Stimulated activated naive B cell treated with anti-CD40 and anti-IgM and Interleukin-4, amounts not matched to agents 10 μg/mL and 1 μg/mL and 100 μg/mL, for 72 hours (primary cell): ENCODE measurements at places on chromosomes 7 and 10.
A peak's percentile ranks its signal among the peaks of the same experiment; 100 is the strongest.

- DNase-seq = no peak
These were observed 85.7 kb upstream of the BMPER start for GRCh38 chr7:33819658-33820057.

GRCh38 chr7:116561697-116562483 is 37.1 kb downstream of the CAV1 start:
- DNase-seq = no peak

DNA sequence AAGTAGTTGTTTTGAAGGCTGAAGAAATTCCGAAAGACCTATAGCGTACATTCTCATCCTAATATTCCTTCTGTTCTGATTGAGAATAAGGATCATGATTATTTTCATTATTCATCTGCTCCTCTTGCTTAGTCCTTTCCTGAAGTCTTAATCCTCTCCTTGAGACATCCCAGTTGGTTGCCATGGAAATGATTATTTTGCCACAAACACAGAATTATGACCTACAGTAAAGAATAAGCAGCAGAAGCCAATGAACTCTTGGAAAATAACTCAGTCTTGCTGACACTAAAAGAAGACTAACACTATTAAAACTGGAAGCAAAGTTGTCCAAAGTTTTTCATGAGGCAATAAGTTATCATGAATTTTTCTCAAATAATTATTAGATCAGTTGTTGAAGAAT is 47.8 kb upstream of the JAZF1 start:
- no peak for DNase-seq

DNA sequence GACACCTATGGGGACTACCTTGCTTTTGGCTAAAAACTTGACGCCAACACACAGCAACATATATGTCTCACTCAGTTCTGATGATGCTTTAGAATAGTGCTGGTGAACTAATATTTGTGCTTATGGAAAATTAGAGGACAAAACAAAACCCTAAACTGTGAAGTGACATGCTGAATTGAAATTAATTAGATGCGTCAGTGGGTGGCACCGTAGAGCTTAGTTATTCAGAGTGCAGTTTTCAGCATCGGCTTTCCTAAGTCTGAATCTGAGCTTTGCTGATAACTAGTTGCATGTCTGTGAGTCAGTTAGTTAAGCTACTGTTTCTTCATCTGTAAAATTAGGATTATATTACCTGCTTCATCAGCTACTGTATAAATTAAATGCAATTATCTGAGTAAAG is 245.0 kb upstream of the SORCS1 start:
- DNase-seq = no peak

GRCh38 chr10:77862595-77862994 is 64.0 kb downstream of the DLG5 start:
- DNase-seq = no peak

DNA sequence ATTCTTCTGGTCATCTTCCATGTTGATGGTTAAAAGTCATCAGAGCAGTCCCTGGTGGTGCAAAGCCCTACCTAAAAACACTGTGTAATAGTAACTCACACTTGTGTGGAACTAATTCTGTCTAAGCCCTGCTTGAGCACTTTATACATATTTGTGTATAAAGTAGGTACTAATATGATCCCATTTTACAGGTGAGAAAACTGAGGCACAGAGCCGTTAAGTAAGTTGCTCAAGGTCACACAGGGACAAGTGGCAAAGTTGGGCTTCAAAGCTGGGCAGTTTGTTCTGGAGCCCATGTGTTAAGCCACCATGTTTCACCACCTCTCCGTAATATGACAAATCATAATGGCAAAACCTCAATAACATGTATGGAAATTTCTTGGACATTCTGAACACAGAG is 48.1 kb downstream of the BPGM start:
- no peak for DNase-seq

DNA sequence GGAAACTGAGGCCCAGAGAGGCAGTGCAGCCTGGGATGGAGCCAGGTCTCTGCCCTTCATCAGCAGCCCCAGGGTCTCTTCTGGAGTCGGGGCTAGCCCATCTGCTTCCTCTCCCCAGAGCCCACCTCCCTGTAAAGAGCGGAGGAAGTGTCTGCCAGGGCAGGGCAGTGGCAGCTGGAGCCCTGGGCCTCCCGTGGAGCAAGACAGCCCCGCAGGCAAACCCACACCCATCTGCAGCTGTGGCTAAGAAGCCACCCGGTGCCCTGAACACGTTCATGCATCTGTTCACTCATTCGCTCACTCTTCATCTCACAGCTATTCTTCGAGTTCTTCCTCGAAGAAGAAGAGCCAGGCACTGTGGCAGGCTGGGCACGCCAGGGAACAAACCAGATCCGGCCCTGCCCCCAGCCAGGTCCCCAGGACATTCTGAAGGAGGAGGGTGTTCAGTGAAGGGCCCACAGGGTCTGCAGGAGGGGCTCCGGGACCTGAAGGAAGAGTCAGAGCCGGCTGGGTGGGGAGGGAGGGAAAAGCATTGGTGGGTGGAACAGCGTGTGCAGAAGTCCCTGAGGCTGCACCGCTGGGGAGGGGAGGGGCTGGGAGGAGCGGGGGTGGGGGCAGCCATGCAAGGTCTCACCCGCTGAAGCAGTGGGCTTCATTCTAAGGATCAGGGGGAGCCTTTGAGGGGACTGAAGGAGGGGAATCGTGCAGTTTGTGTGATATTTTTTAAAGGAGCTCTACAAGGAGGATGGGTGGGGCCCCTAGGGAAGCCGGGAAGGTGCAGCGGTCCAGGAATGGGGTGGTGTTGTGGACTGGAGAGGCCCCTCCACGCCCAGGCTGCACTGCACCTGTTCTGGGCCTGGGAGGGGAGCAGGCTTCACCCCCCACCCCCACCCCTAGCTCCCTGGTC is 99.1 kb downstream of the UNCX start:
- DNase-seq = no peak

GRCh38 chr7:107486041-107486440 is 16.2 kb downstream of the GPR22 start:
- no peak for DNase-seq

- no peak for DNase-seq
These were observed 141.8 kb upstream of the ASAH2 start for GRCh38 chr10:50392966-50393718.

DNA sequence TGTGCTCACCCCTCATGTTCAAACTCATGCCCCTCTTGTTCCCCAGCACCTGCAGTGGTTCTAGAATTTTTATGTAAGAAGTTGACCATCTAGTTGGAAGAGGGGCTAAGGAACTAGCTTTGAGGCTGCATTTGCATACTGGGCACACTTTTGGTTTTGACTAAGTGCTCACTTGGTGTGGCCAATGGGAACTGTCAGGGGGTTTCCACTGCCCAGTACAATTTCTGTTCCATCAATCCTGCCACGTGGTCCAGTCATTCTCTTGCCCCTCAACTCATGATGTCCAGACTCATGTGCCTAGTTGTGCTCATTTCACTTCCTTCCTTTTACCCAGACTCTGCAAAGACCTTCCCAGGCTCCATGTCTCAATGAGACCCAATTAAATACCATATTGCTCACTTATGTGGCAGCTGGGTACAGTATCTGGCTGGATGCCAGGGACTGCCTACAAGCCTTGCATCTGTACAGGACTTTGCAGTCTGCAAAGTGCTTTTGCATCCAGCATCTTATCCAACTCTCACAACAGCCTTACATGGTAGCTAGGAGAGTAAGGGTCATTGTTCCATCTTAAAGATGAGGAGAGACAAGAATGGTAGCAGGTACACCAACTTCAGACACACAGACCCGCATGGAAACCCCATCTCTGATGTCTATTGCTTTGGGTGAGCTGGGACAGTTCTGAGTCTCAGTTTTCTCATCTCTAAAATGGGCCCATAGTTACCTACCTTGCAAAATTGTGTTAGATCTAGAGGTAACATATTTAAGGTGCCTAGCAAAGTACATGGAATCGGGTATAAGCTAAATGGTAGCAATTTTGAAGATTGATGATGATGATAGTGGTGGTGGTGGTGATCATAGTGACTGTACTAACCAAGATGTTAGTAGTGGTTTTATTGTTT is 30.1 kb upstream of the KCNMA1 start:
- DNase-seq = no peak

GRCh38 chr10:91759581-91759986 is 38.6 kb upstream of the TNKS2 start:
- no peak for DNase-seq

DNA sequence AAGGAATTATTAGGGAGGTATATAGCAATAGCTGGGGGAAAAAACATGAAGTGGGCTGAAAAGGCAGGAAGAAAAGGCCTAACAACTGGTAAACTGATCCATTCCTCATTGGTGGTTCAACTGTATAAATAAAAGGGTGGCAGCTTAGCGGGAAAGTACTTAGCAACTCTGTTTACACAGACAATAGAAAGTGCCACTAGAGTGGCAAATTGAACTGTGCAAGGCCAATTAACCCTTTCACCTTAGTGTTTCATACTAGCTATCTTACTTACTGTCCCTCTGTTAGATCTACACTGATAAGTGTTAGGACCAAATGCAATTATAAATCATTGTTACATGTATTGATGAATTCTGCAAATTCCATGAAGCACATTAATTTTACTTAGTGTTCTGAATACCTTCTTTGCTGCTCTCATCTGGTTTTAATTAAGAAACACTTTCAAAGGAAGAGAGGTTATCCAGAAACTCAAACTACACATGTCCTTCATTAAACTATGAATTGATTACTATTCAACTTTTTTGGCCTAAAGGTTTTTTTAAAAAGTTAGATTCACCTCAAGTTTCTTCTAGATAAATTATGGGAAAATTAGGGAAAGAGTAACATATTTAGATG is 28.0 kb downstream of the DNAJC1 start:
- DNase-seq = no peak

DNA sequence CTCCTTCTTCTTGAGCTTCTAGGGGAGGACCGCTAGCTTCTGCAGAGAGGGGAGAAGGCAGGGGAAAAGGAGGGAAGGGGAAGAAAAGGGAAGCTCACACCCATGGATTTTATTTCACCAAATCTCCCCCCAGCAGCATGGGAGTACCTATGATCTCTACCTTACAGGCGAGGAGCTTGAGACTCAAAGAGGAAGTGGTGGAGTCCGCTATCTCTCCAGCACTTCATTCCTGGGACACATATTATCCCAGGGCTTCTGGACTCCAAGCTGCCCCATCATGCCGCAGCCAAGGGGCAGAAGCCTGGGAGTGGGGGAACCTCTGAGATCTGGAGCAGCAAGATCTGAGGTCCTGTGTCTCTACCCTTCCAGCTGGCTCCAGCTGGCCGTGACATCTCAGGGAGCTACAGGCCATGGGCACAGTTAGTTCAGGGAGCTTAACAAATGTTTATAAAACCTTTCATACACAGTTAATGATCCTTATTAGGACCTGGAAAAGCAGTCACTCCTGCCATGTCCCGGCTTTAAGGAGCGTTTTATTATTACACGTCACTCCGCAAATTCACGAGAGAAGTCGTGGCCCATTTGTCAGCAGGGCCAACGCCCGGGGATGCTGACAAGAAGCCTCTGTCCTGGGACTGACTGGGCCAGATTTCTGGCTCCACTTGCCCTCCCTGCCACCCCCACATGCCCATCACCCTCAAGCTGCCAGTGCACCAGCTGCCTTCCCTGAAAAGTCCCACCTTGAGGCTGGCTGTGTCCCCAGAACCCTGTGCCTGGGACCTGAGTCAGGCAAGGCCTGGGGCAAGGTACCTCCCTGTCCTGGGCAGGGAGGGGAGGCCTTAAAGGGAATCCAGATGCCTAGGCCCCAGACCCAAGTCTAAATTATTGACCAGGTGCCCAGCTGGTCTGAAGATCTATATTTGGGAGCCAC is 132.1 kb upstream of the ZMIZ1 start:
- DNase-seq = no peak

DNA sequence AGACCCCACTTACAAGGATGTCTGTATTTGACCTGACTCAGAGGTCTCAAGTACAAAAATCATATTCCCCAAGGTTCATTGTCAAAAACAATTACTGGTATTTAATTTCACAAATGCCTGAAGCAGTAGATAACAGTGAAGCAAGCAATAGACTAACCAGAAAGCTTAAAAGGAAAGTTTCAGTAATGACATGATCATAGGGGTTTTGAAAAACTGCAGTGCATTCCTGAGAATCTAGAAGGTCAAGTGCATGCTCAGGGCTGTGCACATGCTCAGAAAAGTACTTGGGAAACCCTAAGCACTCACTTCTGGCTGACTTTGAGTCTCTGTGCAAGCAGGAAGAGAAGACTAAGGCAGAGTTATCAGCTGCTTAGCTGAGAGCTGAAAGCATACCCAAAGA is 27.1 kb downstream of the RASGEF1A start:
- no peak for DNase-seq

GRCh38 chr7:108002726-108003598 is at the start of gene LAMB1:
Gene LAMB1 (minus strand): TSS chr7:108003161. CDS start chr7:108002885, 276 bp downstream.
- no peak for DNase-seq

- DNase-seq = no peak
These were observed 198.1 kb downstream of the REEP3 start for GRCh38 chr10:63719226-63719856.

GRCh38 chr7:102319671-102320070 is 33.0 kb downstream of the SH2B2 start:
- no peak for DNase-seq

- peak; percentile 60 for DNase-seq
These were observed at the start of gene TMEM140 for GRCh38 chr7:135147899-135148721. Gene TMEM140 (plus strand): TSS chr7:135148072. CDS start chr7:135164442, 16,370 bp downstream.

DNA sequence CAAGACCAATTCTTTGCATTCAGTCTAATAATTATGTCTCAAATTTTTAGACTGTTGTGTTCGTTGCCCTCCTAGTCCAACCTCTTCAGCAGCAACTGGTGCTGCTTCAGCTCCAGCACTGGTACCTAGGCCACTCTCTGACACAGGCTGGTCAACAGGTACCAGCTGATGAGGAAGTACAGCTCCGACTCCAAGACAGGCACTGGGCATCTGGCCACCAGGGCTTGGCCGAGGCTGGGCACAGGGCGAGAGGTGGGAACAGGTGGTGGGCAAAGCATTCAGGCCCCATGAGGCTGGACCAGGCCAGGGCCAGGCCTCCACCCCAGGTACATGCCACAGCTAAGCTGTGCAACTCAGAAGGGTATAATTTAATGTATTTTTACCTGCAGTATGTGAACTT is 151.5 kb upstream of the AGR3 start:
- DNase-seq = no peak

GRCh38 chr10:111837985-111838384 is 345.6 kb downstream of the GPAM start:
- DNase-seq = no peak

GRCh38 chr7:47795631-47796030 is 152.6 kb downstream of the PKD1L1 start:
- DNase-seq = no peak

GRCh38 chr10:69939061-69939460 is 113.6 kb upstream of the MACROH2A2 start:
- DNase-seq = no peak

- DNase-seq = no peak
These were observed 28.3 kb downstream of the CCM2 start for GRCh38 chr7:45028138-45028919.
